ENCODE measurements at places on chromosomes 3 and 15. TPM values are rescaled to one million over a fixed set of nuclear protein-coding genes. Genes with fewer than 3 reads are reported as not detected.

The ACKR4 gene
- not detected for total RNA-seq

The B3GALNT1 gene
- 2.4 TPM for total RNA-seq

The AADACL2 gene
- total RNA-seq = not detected

The FBXW12 gene
- total RNA-seq = not detected

The GRAMD2A gene
- total RNA-seq = not detected

The MORC1 gene
- total RNA-seq = not detected

The RBPMS2 gene
- total RNA-seq = 0.22 TPM

The ZNF501 gene
- 3.0 TPM for total RNA-seq

The POTEB gene
- total RNA-seq = not detected

The CX3CR1 gene
- total RNA-seq = 0.40 TPM

The SEMA7A gene
- 187 TPM for total RNA-seq

The A4GNT gene
- not detected for total RNA-seq

DNA sequence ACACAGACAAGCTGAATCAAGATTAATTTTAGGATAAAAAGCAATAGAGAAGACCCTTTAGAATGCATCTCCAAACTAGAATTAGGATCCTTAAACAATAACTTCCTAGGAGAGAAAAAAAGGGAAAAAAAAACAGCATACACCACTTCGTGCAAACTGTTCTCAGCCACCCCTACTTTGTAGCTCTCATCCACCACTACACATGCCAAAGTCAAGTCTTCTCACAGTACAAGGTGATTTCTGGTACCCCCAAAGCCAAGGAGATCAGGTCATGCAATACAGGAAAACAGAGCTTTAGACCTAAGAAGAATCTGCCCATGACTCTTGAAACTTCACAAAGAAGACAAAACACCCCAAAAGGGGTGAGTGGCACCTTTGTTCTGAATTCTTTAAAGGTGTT is 166.9 kb downstream of the SUCNR1 start:
- no peak for DNase-seq

- no peak for DNase-seq
Measured at GRCh38 chr3:170711786-170712185, 125.9 kb upstream of the SLC7A14 start.

GRCh38 chr3:99625643-99626416 is 12.6 kb upstream of the COL8A1 start:
- no peak for DNase-seq

DNA sequence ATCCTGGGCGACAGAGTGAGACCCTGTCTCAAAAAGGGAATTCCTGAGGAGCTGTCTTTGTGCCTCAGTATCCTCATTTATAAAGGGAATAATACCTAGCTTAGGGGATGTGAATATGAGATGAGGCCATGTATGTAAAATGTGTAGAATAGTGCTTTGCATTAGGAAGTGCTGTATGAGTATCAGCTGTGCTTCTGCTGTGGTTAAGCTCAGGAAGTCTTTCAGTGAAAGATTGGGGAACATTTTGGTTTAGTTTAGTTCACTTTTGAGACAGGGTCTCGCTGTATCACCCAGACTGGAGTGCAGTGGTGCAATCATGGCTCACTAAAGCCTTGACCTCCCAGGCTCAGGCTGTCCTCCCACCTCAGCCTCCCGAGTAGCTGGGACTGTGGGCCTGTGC is 10.6 kb downstream of the THUMPD3 start:
- no peak for DNase-seq

- no peak for DNase-seq
Measured at GRCh38 chr3:71975573-71975972, 190.6 kb upstream of the PROK2 start.

- DNase-seq = no peak
Measured at GRCh38 chr15:76866008-76866407, 39.1 kb downstream of the SCAPER start.

DNA sequence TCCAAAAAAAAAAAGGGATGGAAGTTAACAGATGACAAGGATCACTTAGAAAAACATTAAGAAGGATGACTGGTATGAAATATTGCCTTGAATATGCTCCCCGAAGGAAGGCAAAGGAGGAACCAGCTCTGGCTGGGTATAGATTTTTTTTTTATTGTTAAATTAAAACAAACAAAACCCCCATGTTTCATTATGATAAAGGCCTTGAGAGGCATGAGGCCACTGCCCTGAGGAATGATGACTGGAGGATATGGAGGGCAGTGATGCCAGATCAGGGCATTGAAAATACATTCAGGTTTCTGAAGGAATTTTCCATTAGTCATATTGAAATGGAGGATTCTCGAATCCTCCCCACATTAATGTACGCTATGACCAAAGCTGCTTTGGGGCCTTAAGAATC is 120.9 kb downstream of the ADAMTS9 start:
- no peak for DNase-seq

DNA sequence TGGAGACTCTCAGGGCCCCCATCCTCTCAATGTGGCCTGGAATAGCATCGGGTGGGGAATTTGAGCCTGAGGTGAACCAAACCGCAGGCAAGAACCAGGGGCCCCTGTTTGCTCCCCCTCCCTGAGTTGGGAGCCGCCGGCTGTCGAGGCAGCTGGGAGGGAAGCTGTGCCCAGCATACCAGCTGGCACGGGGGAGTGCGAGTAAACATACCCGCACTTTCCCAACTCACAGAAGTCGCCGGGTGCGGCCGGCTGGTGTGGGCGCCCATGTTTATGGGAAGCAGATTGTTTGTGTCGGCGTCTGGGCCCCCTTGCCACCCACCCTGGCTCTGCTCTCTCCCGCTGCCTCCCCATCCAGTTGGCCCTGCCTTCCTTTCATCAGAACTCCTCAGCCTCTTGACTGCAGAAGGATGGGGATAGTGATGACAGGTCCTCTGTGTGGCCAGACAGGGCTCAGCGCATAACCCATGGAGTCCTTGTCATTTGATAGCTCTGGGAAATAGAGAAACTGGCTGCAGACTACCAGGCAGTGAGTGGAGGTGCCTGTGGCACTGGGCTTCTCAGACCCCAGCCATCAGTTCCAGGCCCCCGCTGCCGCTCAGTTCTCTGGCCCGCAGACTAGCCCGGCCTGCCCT is 60.4 kb downstream of the CACNA2D2 start:
- DNase-seq = no peak

- no peak for DNase-seq
Measured at GRCh38 chr3:154536751-154537150, 106.8 kb upstream of the GPR149 start.

- no peak for DNase-seq
Measured at GRCh38 chr15:40285554-40286011, 2.7 kb upstream of the ANKRD63 start.

DNA sequence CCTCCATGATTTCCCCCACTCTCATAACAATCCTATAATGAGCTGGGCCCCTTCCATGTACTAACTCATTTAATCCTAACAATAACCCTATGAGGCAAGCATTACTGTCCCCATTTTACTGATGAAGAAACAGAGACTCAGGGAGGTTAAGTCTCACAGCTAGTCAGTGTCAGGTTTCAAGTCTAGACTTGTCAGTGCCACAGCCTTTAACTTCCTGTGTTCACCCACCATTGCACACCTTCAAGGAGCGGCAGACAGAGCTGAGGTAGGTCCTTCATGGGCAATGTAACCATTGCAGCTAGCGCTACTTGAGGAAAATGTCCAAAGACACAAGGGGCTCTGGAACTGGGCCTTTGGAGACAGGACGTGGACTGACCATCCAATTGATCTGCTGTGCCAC is 105.8 kb upstream of the CTNNB1 start:
- no peak for DNase-seq

DNA sequence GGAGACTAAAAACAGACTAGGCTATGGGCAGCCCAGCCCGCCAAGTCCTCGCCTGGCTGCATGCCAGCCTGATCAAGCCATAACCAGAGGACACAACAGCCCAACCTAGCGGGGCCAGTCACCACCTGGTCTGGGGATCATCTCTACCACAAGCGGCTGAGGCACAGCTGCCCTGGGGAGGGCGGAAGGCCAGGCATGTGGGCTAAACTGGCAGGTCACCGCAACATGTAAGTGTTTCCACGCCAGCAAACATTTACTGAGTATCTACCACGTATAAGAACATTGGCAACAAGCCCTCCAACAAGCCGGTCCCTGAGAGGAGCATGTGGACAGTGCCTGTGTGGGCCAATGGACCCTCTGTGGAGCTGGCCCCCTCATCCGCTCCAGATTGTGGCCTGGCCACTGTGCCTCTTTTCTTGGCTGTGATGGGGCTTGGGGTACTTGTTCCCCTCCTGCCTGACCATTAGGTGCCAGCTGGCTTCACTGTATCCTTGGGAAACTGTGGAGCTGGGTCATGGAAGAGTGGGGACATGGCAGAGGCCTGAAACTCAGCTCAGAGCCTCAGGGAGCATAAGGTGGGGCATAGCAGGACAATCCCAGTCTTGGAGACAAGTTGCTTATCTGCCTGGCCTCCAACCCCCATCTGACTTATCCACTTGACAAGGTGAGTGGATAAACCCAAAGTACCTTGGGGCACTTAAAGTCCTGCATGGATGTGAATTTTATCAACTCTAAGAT is 9.0 kb downstream of the UBXN7 start:
- DNase-seq = no peak

DNA sequence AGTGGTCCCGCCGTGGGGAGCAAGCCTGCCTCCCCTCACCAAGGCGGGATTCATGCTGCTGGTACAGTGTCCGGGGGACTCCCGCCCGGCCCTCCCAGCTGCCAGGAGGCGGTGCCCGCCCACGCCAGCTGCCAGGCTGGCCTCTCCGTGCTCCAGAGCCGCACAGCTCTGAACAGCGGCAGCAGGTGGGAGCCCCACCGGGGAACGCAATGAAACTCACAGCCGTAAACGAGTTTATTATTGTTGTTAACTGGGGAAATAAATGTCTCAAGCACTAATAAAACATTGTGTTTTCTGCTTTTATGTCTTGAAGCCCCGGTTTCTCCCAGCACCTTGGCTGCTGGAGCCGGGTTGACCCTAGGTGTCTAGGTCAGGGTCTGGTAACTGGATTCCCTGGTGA is 317.7 kb upstream of the TLE3 start:
- DNase-seq = no peak

DNA sequence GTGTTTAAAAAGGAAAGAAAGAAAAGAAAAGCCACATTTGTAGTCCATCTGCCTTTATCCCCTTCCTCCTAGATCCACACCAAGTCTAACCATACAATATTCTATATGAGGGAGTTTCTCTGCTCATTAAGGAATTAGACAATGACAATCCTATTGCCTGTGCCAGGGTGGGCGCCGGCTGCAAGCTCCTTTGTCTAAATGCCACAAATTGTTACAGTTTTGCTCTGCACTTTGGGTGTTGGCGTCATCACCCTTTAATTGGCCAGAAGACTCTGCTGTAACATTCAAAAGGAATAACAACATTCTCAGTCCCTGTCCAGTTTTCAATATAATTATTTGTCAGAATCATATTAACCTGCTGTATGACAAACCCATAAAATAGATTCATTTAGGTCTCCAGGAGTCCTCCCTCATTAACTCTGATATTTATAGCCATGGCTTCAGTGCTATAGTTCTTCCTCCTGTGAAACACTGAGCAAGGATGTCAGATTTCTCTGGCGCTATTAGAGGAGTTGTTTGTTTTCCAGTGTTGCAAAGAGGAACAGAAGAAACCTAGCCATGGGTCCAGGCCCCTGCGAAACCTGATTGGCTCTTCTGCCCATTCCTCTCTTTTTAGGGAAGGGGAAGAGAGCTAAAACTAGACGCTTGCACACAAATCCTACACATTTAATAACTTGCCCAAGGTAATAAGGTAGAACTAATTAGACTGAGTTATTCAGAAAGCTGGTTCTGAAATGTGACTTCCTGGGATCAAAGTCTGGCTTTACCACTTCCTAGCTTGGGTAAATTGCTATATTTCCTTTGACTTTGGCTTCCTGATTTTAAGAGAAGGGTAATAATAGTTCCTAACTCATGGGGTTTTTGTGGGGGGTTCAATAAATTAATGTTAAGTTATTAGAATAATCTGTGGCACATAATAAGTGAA is 112.4 kb downstream of the CD47 start:
- no peak for DNase-seq

DNA sequence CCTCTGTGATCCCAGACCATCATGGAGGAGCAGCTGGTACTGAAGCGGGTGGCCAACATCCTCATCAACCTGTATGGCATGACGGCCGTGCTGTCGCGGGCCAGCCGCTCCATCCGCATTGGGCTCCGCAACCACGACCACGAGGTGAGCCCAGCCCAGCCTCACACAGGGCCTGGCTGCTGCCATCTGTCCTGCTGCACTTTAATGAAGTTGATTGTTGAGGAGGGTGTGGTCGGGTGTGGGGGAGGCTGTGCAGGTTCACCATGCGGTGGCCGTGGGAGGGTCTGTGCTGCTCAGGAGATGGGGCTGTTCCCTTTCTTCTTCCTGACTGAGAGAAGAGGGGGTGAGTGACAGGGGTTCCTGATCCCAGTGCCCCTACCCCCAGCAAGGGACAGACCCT is 30.6 kb downstream of the ACAD9 start:
- DNase-seq = no peak

- DNase-seq = no peak
Measured at GRCh38 chr3:124730941-124731297, 667 bp downstream of the UMPS start.

DNA sequence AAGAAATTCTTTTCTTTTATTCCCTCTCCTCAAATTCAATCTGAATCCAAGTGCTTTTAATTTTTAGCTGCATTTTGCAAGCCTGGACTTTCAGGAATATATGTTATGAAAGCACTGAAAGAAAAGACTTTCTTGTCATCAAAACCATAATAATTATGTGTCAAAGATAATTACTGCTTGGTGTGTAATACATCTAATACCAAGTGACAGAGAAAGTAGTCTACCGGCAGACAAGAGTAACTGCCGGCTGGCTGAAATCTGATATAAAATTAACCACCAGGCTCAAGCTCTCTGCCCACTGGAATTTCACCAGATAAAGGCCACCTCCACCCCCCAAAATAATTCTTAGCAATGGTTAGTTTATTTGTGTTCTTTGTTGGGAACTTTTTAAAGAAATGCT is 220.9 kb upstream of the CDIN1 start:
- no peak for DNase-seq

DNA sequence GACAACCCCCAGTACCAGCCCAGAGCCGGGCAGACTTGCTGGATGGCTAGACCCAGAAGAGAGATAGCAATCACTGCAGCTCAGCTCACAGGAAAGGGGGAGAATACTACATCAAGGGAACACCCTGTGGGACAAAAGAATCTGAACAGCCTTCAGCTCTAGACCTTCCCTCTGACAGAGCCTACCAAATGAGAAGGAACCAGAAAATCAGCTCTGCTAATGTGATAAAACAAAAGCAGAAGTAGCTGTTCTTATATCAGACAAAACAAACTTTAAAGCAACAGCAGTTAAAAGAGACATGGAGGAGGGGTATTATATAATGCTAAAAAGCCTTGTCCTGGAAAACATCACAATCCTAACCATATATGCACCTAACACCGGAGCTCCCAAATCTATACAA is 283.3 kb downstream of the KLF13 start:
- no peak for DNase-seq
